Spinal cord (tissue), 10 donors: ENCODE measurements at places on chromosomes 7 and 10.

DNA sequence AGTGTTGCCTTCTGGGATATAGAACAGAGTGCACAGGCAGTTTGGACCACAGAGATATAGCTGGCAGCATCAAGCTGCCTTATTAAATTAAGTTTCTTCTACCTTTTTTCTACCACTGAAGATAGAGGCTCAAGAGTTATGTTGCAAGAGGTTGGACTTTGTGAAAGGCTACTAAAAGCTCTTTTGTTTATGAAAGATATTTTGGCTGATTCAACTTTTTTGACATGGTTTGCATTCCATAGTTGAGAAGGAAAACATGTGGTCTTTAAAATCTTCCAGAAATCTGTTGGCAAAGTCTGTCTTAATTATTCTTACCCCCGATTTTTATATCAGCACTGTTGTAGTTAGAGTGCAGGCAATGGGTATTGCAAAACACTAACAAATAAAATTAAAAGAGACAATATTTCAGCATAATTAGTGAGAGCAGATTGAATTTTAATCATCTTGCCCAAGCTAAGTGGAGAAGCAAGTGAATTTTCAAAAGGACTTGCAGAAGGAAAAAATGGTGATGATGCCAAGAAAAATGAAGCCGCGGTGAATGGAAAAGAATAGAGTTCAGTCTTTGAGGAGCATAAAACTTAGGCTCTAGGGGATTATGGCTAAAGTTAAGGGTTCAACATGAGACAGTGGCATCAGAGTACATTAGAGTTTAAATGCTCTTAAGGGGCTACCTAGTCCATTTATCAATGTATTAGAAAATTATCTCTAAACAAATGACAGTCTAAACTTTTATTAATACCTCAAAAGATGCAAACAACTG, 450.9 kb upstream of the CNTNAP2 start:
- DNase-seq = no peak

- peak; percentile 88 for DNase-seq
Observed at GRCh38 chr10:129879655-129880054, 84.4 kb downstream of the EBF3 start.

DNA sequence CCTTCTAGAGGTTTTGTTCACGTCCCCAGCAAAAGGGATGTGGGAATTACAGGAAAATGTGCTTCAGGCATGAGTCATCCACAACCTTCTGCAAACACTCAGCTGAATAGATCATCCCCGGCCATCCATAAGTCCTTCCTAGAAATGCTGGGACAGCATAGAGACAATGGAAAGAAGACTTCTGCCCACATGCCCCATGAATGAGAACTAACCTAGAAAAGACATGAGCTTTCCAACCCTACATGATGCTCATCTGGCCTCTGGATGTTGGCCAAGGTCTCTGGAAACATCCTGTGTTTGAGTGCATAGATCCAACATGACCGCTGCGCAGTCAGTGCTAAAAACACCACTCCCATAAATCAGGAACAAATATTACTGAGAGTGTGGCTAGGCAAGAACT, 277.5 kb downstream of the PLXNA4 start:
- no peak for DNase-seq

GRCh38 chr7:12727455-12728191, 40.2 kb downstream of the ARL4A start:
- no peak for DNase-seq

DNA sequence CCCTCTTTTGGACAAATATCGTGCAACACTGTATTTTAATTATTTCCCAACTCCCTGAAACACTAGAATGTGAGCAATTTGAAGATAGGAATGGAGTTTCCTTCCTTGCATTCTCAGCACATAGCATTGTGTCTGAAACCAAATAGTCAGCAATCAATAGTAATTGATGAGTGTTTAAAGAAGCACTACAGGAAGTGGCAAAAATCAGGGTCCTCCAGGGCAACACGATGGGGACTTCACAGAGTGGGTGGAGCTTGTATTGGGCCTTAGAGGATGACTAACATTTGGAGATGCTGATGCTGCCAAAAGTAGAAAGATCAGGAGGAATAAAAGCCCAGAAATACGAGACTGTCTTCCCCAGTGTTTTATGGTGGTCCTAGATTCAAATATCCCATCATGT, 94.9 kb downstream of the NPSR1 start:
- DNase-seq = no peak

GRCh38 chr10:66917104-66917503, 8.7 kb upstream of the LRRTM3 start:
- DNase-seq = no peak

DNA sequence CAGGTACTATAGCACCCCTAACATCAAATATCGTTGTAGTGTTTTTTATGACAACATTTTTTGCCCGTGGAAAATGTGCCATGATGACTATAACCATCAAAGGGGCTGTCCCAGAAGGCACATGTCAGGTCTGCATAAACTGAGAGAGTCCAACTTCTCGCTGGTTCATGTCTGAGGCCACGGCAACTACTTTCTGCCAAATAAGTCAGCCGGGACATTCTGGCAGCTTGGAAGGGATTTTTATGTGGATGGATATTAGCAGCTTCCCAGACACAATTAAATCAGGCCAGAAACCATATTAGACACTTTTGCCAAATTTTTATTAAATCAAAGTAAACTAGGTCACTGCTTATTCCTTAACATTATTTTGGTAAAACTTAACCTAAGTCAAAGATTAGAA, 477.4 kb upstream of the FZD8 start:
- no peak for DNase-seq

GRCh38 chr7:46165276-46165675, 244.2 kb upstream of the IGFBP3 start:
- DNase-seq = no peak

DNA sequence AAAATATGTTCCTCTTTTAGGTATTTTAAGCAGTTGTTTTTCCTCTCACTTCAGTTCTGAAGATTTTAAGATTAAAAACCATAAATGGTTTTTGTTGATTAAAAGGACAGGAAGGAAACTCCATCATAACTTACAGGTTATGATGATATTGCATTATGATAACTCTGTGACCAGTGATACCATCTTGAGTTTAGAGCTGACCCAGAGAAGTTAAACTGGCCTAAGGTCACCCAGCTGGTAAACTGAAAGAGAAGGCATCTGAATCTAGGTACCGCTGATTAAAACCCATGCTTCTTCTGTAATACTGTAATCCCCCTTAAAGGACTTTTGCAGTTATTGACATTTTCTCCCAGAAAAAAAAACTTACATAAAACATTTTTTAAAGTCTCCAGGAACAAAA, 29.6 kb downstream of the LOXL4 start:
- no peak for DNase-seq

GRCh38 chr7:151925446-151926335, 30.6 kb upstream of the GALNTL5 start:
- DNase-seq = peak; percentile 76

- DNase-seq = no peak
Observed at GRCh38 chr7:157625973-157626742, 289.4 kb downstream of the DNAJB6 start.

DNA sequence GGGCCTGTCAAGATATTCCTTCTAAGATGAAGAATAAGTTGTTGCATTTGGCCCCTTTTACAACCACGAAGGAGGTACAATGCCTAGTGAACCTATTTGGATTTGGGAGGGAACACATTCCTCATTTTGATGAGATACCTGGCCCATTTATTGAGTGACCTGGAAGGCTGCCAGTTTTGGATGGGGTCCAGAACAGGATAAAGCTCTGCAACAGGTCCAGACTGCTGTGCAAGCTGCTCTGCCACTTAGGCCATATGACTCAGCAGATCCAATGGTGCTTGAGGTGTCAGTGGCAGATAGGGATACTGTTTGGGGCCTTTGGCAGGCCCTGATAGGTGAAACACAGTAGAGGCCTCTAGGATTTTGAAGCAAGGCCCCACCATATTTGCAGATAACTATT, 704.6 kb downstream of the CCSER2 start:
- no peak for DNase-seq

DNA sequence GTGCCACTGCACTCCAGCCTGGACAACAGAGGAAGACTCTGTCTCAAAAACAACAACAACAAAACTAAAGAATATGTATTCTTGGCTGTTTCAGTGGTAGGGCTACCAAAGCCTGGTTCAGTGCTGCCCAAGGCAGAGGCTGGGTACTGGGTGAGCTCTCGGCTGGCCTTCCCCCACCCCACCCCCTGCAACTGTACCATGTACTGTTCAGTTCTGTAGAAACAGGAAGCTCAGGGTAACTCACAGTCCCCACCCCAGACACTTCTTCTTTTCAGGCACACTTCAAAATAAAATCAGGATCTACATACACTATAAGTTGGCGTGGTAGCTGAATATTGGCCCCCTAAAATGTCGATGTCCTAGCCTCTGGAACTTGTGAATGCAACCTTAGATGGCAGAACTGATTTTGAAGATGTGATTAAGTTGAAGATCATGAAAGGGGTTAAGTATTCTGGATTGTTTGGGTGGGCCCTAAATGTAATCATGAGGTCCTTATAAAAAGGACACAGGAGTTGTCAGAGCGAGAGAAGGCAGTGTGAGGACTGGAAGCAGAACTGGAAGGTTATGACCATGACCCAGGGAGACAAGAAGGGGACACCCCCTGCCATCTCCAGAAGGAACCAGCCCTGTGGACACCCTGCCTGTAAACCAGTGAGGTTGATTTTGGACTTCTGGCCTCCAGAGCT, 31.2 kb downstream of the TBXAS1 start:
- no peak for DNase-seq

- peak; percentile 89 for DNase-seq
Observed at GRCh38 chr7:70776627-70777101, 355.3 kb upstream of the GALNT17 start.

GRCh38 chr7:90587766-90588165, 8.4 kb upstream of the CDK14 start:
- DNase-seq = no peak
